NAMALWA (cell line): ENCODE measurements at places on chromosomes 4 and X.

DNA sequence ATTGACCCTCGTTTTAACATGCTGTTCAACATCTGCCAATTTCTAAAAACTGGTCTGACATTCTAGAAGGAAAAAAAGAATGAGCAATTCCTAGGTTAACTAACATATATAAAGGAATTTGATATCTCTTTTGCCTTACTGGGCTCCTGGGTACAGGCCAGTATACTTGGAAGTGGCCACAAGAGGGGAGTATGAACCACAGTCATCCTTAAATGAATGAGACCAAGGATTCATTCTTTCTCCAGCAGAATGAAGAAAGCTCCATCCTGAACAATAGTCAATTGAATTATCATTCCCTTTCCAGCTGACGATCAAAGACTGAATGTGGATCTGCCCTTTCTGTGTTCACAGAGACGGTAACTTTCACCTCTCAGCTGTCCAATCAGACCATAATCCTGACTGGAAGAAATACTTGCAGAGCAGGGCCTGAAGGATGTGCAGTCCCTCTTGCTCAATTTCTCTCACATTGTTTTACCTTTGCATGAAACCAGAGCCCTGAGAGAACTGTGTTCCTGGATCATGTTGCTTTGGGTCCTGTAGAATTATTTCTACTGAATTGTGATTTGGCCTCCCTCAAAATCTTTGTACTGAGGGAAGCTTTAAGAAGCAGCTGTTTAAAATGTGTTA lies 14.8 kb upstream of the SPARCL1 start:
- no peak for DNase-seq

DNA sequence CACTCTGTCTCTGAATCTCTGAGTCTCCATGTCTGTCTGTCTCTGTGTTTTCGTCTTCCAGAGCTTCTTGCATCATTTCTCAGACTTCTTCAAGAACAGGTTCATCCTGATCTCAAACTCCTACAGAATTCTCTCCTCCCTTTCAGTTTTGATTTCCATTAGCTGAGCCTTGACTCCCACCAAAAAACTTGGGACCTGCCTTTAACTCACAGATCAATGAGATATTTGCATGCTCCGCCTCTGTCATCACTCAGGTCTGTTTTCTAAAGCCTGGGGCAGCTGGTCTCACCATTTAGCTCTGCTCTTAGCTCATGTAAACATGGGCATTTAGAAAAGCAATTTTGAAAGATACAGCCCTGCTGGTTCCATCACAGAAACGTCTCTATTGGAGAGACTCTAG lies 8.6 kb downstream of the DAPP1 start:
- no peak for DNase-seq

- DNase-seq: no peak
These were observed 611.1 kb downstream of the PCDH19 start for GRCh38 chrX:99798936-99799335.

- no peak for DNase-seq
These were observed 99.9 kb downstream of the DCLK2 start for GRCh38 chr4:150178161-150178560.

- peak; percentile 58 for DNase-seq
These were observed 68.4 kb downstream of the NSG1 start for GRCh38 chr4:4455210-4455865.

DNA sequence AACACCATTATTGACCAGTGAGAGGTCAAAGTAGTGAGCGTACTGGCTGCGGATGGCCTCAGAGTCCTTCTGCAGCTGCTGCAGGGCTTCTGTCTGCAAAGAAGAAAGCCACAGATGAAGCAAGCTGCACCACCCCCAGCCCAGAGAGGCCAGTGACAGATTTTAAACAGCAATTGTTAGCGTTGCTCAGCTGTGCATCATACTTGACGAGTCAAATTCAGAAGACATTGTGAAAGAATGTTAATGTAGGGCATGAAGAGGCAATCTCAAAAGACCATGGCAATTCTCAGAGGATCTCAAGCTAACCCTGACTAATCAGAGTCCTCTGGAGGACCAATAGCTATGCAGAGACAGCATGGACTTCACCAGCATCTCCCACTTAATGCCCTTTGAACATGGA lies 16.6 kb downstream of the DKC1 start:
- DNase-seq: no peak

DNA sequence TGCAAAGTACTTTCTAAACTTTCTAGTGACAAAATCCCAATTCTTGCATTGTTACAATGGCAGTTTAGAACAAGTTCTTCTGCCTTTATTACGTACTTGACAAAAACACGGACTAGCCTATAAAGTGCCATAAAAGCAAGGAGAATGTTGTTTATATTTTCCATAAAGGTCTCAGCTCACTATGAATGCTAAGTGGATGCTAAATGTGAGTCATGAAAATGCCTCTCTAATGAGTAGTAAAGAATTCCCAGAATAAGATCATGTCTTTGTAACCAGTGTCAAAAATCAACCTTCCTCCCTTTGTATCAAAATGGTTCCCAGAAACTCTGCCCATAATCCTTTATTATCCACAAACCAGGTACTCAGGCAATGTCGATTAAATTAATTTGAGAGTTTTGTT lies 539.8 kb upstream of the SLIT2 start:
- DNase-seq: no peak

GRCh38 chrX:17662391-17662790 lies 74.9 kb upstream of the SCML1 start:
- DNase-seq: no peak

DNA sequence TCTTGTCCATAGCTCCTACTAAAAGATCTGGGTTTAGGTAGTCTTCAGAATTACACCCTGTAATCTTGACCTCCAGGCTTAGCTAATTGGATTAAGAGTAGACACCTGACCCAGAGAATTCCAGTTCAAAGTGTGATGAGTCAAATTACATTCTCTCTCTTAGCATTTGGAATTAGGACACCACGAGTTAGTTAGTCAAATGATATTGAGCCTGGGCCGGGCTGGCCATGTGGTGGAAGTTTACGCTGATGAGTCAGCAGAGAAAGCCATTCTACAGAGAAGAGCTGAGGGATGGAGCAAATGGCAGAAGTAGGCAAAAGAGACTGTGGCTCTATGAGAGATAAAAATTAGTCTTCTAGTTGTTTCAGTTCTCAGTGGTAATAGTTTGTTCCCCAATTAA lies 31.1 kb downstream of the CEP44 start:
- no peak for DNase-seq

DNA sequence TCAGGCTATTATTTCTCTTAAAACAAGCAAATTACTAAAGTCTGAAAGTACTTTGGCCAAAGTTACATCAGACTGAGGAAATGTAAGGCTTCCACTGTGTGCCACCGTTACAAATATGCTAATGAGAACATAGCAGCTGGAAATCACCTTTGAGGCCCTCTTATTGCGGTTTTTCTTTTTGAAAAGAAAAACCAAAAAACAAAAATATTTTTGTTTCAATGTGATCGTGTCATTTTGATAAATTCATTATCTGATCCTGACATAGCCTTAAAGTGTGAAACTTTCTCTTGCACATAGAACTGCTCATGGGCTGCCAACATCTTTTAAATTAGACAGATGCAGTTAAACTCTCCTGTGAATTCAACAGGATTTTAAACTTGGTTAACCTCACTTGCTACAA lies 2.8 kb upstream of the TIFA start:
- DNase-seq: peak; percentile 73

DNA sequence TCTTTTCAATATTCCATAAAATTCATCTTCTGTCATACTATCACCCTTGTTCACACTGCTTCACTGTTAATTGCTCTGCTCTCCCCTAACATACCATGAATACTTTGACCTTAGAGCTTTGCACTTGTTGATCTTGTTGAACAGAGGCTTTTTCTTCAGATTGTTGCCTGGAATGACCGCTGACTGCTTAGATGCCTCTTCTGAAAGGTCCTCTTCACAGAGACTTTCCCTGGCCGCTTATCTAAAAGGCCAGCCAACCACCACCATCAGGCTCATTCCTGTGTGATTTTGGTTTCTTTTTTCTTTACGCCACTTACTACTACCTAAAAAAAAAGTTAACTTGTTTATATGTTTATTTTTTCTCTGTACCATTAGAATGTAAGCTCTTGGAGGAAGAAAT lies 667.7 kb downstream of the STPG2 start:
- no peak for DNase-seq

- DNase-seq: no peak
These were observed 183.2 kb upstream of the AADAT start for GRCh38 chr4:170272959-170273358.

DNA sequence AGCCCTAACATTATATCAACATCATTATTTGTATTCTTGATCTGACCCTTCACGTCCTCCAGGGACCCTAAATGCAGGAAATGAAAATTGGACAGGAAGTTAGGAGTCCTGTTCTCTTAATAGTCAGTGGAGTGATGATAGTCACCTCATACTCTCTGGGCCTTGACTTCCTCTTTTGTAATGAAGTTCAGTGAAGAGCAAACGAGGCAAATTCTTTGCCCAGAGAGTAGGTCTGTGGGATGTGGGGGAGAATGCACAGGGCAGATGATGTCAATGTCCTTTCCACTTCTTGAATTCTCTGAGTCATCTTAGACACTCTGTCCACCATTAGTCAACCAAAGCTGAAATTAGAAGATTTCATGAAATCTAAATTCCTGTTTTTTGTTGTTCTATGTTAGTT lies 17.1 kb upstream of the GPRIN3 start:
- peak; percentile 61 for DNase-seq

GRCh38 chr4:96173756-96174155 lies 333.9 kb downstream of the PDHA2 start:
- no peak for DNase-seq

DNA sequence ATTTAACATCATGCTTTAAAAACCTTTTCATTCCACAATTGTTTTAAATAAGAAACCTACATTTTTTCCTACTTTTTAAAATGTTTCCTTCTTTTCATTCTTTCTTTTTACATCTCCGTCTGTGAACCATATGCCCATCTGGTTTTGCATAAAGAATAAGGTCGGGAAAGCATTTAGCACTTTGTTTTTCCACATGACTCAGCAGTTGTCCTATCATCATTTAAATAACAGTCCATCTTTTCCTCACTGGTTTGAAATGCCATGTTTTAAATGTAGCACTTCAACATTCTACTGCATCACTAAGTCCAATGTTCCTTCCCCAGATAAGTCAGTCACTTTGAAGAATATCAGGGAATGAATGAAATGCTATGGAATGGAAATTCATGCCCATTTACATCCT lies 128.4 kb downstream of the SH3RF1 start:
- no peak for DNase-seq

DNA sequence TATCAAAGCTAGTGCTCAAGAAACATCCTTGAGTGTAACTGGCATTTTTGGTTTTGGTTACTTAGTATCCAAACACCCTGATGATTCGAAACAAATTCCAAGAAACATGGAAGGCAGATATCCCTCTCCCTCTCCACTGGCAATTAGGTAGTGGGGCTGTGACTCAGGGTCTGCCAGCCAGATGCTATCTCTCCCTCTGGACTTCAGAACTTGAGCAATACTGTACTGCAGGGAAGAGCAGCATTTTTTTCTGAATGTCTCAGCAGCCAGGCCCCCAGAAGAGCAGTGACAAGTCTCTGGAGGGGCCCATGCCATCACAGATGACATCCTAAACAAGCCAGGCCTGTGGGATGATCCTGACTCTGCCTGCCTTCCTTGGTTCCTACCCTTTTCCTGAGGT lies 37.3 kb upstream of the BCORL1 start:
- DNase-seq: no peak

GRCh38 chrX:9865804-9866472 lies 79.7 kb downstream of the SHROOM2 start:
- DNase-seq: no peak
